ENCODE measurements at places on chromosomes 13 and 19. TPM values are rescaled to one million over a fixed set of nuclear protein-coding genes. Genes with fewer than 3 reads are reported as not detected.

Gene PROSER1
- total RNA-seq: 9.8 TPM

Gene FAM216B
- not detected for total RNA-seq

Gene FAM124A
- total RNA-seq: under 0.01 TPM

Gene SRRM5
- 0.22 TPM for total RNA-seq
